ENCODE measurements at places on chromosomes 16 and 17.

- DNase-seq = no peak
Measured at GRCh38 chr16:82055117-82055516, 20.1 kb downstream of the HSD17B2 start.

- DNase-seq = no peak
Measured at GRCh38 chr17:79648181-79648831, 37.5 kb upstream of the RBFOX3 start.

DNA sequence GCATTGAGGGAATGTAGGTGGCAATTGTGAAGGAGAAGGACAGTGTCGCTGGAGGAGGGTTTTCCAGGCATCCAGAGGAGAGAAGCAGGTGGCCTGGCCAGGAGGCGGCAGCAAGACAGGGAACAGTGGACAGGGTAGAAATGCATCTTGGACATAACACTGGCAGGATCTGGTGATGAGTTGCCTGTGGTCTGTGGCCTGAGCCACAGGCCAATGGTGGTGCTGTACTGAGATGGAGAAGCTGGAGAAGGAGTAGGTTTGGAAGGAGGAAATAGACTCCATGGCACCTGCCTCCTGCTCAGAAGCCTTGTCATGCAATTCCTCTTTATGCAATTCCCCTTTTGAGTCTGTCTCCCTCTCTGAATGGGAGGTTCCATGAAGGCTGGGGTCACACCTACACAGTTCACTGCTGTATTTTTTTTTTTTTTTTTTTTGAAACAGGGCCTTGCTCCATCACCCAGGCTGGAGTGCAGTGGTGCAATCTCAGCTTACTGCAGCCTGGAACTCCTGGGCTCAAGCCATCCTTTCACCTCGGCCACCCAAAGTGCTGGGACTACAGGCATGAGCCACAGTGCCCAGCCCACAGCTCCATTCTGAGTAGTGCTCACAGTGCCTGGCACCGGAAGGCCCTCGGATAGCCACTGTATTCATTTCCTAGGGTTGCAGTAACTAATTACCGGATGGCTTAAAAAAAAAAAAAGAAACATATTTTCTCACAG lies 13.5 kb upstream of the CACNG4 start:
- no peak for DNase-seq

- DNase-seq = no peak
Measured at GRCh38 chr17:29714146-29714545, 91.4 kb upstream of the CORO6 start.

GRCh38 chr17:30148376-30148775 lies 31.8 kb downstream of the NSRP1 start:
- DNase-seq = no peak

- DNase-seq = no peak
Measured at GRCh38 chr16:46691726-46692125, 2.3 kb downstream of the ORC6 start.

Measured in stimulated activated CD8-positive, alpha-beta memory T cell treated with anti-CD3 and anti-CD28 coated beads, Interleukin-15, amount 100 ng/mL, for 4 hours (primary cell).